ENCODE measurements at places on chromosomes 1 and 21.
A peak's percentile ranks its signal among the peaks of the same experiment; 100 is the strongest.

DNA sequence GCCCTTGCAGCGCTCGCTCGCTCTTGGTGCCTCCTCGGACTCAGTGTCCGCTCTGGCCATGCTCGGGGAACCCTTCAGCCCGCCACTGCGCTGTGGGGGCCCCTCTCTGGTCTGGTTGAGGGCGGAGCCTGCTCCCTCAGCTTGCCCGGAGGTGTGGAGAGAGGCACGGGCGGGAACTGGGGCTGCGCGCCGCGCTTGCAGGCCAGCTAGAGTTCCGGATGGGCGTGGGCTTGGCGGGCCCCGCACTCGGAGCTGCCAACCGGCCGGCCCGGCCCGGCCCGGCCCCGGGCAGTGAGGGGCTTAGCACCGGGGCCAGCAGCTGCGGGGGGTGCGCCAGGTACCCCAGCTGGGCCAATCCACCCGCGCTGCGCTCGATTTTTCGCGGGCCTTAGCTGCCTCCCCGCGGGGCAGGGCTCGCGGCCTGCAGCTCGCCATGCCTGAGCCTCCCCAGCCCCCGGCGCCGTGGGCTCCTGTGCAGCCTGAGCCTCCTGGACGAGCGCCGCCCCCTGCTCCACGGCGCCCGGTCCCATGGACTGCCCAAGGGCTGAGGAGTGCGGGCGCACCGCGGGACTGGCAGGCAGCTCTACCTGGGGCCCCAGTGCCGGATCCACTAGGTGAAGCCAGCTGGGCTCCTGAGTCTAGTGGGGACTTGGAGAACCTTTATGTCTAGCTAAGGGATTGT is 217.0 kb upstream of the PKN2 start:
- DNase-seq = no peak

DNA sequence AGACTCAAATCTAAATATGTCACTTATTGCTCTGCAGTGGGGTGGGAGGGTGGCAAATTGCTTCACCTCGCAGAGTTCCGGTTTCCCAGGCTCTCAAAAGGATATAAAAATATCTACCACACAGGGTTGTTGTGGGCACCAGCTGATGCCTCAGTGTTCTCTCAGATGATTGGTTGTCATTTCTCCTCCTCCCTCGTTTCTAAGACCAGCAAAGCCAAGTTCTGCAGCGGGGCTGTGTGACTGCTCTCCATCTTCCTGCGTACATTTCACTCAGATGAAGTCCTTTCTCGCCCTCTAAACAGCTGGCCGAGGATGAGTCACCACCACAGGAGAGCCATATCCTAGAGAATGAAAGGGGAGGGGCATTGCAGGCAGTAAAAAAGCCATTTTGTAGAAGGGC is 35.0 kb upstream of the VWA5B1 start:
- peak; percentile 75 for DNase-seq

- DNase-seq = no peak
Observed at GRCh38 chr1:11412141-11412540, 66.8 kb upstream of the DISP3 start.

DNA sequence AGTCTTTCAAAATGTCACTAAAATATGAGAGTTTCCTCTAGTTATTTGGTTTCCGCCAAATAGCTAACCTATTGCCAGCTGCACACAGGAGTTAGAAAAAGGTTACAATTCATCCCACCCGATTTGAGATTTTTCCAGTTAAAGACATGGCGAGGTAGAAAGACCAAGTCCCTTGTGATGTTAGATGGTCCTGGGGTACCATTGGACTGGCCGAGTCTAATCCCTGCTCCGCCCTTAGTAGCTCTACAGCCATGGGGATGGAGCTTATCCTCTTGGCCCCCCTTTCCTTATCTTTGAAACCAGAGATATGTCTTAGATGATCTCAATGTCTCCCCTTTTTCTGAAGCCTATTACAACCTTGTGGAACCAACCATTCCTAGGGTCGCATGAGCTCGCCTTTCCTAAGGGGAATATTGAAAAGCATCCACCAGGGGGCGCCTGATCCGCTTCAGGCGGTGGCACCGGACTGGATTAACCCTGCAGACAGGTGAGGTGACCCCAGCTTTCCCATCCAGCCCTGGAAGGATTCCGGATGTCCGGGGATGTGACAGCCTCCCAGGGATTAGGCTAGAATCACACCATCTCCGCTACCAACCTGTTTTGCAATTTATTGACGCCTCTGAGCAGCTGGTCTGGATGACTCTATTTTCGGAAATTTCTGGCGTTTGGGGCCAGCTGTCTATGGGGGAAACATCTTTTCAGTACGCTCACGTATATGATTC is 68.3 kb upstream of the SIM2 start:
- DNase-seq = peak; percentile 29

DNA sequence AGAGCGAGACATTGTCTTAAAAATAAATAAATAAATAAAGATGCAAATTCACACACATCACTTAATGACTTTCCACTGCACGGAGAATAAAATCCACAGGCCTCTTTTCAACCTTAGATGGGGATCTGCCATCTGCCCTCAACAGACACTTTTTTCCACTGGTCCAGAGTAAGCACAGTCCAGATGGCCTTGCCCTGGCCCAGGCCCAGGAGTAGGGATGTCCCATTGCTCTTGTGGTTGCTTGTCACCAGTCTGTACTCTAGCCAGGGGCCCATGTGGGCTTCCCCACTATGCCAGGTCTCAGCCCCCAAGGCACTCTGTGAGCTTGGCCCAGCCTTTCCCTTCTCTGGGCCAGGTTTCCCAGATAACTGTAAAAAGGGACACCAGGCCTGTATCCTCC is 17.4 kb downstream of the PLOD1 start:
- DNase-seq = no peak

- no peak for DNase-seq
Observed at GRCh38 chr1:154417338-154417608, 12.1 kb downstream of the IL6R start.

DNA sequence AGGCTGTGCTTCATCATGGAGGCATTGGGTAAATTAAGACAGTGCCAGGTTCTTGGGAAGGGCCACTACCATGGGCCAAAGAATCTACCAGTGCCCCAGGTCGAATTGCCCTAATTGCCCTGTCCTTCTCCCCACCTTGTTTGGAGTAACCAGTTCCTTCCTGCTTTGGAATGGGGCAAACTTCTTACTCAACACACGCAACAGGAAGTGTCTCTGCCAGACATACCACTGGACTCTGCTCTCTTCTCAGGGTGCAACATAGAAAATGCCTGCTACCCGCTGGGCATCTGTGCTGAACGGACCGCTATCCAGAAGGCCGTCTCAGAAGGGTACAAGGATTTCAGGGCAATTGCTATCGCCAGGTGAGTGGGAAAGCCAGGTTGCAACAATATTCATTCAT is 15.8 kb downstream of the CDA start:
- no peak for DNase-seq

DNA sequence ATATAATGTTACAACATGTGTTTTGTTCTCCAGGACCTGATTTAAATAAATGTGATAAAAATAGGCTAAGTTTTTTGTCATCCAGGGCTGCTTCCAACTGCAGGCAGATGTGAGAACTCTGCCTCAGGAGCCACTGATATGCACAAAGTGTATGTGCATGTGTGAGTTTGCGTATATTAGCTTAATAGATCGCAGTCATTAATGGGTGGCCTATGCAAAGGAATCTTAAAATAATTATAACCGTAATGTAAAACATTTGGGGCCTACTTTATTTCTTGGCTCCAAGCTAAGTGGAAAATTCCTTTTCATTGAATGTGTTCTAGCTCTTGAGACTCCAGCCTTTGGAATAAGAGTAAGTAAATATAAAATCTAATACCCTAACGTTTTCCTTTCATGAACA is 16.8 kb downstream of the DHX9 start:
- peak; percentile 20 for DNase-seq

GRCh38 chr1:40399984-40400704 is 26.6 kb downstream of the SMAP2 start:
- DNase-seq = no peak

GRCh38 chr1:243413431-243414151 is 157.8 kb downstream of the SDCCAG8 start:
- DNase-seq = no peak

- DNase-seq = peak; percentile 57
Observed at GRCh38 chr1:56532350-56532683, 47.0 kb downstream of the PLPP3 start.

GRCh38 chr1:9759939-9760338 is 63.8 kb downstream of the CLSTN1 start:
- DNase-seq = no peak

GRCh38 chr1:245051349-245052221 is 103.2 kb upstream of the KIF26B start:
- no peak for DNase-seq

DNA sequence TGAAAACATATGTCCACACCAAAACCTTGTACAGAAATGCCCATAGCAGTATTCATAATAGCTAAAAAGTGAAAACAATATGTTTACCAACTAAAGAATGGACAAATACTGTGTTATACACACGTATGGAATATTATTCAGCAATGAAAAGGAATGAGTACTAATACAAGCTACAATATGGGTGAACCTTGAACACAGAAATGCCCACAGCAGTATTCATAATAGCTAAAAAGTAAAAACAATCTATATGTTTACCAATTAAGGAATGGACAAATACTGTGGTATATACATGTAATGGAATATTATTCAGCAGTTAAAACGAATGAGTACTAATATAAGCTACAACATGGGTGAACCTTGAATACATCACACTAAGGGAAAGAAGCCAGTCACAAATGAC is 3.0 kb downstream of the BTG3 start:
- DNase-seq = no peak

- DNase-seq = peak; percentile 54
Observed at GRCh38 chr1:78255846-78256245, 210.1 kb downstream of the GIPC2 start.

- no peak for DNase-seq
Observed at GRCh38 chr1:48803474-48803873, 26.8 kb upstream of the BEND5 start.

GRCh38 chr1:65278376-65279069 is 30.8 kb upstream of the DNAJC6 start:
- DNase-seq = no peak

DNA sequence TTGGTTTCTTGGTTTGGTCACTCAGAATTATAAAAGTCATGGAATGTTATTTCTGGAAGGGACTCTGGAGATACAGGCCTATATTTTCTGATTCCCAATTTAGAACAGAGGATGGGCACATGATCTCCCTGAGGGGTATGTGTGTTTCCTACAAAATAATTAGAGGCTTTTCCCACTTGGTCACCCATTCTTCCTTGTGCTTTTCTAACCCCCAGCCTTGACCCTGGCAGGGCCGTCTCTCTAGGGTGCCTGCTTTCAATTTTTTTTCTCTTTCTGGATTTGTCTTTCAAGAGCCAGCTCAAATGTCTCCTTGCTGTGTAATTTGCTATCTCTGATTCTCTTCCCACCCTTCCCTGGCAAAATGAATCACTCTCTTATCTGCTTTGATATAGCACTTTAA is 131.9 kb downstream of the HLX start:
- DNase-seq = no peak
